Skeletal muscle cell (primary cell): ENCODE measurements at places on chromosomes 6 and 20.

DNA sequence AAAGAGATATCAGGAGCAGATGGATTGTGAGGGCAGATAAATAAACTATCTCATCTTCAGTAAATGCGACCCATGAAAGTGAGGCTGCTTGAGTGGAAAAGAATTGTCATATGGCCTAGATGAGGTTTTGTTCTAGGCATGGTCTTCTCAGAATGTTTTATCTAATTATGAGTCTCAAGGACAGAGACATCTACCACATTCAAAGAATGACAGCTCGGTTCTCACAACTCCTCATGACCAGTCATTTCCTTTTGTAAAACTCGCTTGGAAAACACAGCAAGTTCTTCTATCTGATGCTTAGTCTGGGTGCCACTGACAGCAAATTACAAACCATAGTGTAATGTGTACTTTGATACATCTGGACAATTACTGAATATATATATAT, 140.5 kb downstream of the CCDC170 start:
- no peak for DNase-seq

DNA sequence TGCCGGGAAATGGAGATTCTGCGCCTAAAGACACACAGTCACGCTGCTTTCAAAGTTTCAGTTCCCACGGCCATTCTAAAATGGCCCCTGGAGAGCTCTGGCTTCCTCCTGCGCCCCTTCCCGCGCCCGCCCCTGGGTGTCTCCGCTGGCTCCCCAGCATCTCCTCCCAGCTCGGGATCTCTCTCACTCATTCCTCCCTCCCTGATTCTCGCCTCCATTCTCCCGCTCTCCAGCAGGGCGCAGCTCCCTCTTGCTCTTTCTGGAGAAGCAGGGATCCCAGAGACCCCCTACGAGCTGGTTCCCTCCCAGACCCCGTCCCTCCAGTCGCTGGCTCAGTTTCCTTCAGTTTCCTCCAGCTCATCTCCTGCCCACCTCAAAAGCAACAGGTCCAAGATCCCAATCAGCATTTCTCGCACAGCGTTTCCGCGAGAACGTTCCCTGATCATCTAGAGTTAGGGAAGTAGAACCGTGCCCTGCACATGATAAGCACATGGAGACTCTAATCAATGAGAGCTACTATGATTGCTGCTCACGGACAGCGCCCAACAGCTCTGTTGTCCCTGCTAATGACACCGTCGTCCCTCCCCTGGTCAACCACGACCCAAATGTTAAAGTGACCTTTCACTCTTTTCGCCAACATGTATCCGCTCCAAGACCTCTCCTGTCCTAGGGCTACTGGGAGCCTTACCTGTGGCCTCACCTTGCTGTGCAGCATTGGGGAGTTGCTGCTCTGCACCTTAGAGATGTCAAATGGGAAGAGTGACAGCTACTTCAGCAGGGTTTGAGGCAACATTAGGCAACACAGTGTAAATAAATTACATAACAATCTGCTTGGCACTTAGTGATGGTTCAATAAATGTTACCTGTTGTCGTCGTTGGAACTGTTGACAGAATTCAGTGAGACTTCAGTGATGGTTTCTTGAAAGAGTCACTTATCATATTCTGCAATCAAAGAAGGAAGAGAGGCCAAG, 218.5 kb upstream of the QKI start:
- DNase-seq: no peak

GRCh38 chr6:107740496-107741190, 83.5 kb downstream of the SCML4 start:
- no peak for DNase-seq

GRCh38 chr20:24580855-24581254, 111.4 kb downstream of the SYNDIG1 start:
- DNase-seq: no peak

DNA sequence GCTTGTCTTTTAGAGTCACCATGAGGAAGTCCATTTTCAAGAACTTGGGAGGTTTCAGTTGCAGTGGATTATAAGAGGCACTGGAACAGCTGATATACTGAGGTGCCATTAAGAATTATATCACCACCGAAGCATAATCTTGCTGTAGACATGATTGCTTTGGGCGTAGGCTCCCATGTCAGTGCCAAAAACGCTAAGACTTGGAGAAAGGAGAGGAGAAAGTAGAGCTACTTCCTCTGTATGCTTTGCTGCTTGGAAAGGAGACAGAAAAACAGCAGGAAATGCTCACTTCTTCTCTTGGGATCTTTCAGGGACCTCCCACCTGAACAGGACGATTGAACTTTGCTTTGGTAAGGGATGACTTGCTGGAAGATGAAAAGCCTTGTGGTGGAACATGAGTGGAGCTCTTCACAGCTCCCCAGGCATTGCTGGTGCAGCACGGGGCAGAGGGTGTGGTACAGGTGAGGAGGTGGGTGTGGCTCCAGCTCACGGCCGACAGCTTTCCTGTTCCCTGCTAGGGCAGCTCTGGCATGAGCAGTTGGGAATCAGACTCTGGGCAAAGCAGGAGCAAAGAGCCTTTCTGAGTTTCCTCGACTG, 190.4 kb upstream of the JAG1 start:
- DNase-seq: no peak

DNA sequence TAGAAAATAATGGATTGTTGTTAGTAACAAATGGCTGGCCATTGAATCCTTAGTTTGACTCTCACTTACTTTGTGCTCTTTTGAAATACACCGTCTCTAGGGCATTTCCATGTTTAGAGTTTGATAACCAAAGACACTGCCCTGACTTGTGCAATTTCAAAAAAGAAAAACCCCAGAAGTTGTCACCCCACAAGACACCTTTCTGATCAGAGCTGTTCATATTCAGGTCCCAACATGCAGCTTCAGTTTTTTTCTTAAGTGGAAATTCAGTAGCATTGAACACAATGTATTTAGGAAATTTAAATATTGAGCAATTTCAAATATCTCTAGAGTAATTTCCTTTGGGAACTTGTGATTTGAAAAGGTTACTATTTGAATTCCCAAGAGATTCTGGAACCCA, 19.4 kb downstream of the CRYBG1 start:
- no peak for DNase-seq

DNA sequence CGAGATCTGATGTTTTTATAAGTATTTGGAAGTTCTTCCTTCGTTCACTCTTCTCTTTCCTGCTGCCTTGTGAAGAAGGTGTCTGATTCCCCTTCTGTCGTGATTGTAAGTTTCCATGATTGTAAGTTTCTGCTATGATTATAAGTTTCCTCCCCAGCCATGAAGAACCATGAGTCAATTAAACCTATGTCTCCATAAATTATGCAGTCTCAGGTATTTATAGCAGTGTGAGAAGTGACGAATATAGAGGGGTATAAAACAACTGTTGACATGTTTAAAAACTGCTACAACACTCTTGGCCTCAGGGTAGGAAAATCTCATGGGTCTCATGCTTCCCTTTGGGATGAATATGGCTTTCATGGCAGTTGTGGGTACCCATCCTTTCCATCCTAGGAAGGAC, 5.8 kb upstream of the WFDC2 start:
- no peak for DNase-seq

DNA sequence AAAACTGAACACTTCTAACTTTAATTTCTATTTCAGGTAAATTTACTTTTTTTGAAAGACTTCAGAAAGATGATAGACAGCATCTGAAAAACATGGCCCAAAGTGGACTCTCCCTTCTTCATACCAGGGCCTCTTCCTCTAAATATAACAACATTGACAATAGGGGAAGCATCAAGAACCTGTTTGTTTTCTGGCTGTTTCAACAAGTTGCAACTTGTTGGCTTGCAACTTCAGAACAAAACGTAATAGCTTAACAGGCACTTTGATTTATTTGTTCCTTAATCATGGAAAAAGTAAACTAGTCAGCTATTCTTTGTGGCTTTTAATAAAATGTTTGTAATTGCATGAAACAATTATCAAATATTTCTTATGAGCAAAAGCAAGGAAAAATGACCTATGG, 34.3 kb downstream of the RGS17 start:
- no peak for DNase-seq

GRCh38 chr6:158414851-158415262, 102.6 kb downstream of the TULP4 start:
- peak; percentile 33 for DNase-seq

DNA sequence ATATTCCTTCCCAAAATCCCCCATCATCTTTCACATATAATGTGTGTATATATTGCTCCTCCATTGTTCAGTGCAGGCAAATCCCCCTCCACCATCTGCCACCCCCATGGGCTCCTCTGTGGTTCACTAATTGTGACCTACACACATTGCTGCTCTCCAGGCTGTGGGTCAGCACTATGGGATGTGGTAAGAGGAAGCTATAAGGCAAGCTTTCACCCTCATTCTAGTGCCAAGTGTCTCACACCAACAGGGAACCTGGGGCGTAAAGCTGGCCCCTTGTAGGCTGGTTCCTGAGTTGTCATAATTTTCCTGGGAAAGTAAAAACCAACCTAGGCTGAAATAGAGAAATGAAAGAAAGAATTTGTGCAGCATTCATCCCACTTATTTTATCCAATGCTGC, 16.8 kb downstream of the FKBP1A start:
- no peak for DNase-seq

GRCh38 chr20:54477191-54477955, 2.0 kb downstream of the DOK5 start:
- no peak for DNase-seq

GRCh38 chr6:91575032-91575431, 988.2 kb upstream of the MAP3K7 start:
- no peak for DNase-seq

GRCh38 chr6:25280344-25281074, 1.3 kb downstream of the CARMIL1 start:
- no peak for DNase-seq

DNA sequence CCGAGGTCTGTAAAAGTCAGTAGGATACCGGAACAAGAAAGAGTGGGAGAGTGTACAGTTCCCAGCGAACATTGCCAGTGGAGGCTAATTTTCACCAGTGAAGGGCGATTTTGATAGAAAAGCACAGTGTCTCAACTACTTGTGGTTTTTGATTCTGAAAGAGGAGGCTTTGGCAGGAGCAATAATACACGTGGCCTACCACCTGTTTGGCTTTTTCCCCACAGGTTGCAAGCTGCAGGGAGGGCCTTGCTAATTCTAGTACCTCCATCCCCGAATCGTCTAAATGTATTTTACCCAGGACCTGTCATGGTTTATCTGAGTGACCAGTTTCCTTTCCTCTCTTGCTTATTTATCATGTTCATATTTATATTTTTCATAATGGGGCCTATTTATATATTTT, 3.3 kb upstream of the EFCAB8 start:
- no peak for DNase-seq

- DNase-seq: no peak
Observed at GRCh38 chr20:23654717-23655116, 17.0 kb upstream of the CST3 start.

- no peak for DNase-seq
Observed at GRCh38 chr6:155107432-155108069, 112.4 kb downstream of the TIAM2 start.

DNA sequence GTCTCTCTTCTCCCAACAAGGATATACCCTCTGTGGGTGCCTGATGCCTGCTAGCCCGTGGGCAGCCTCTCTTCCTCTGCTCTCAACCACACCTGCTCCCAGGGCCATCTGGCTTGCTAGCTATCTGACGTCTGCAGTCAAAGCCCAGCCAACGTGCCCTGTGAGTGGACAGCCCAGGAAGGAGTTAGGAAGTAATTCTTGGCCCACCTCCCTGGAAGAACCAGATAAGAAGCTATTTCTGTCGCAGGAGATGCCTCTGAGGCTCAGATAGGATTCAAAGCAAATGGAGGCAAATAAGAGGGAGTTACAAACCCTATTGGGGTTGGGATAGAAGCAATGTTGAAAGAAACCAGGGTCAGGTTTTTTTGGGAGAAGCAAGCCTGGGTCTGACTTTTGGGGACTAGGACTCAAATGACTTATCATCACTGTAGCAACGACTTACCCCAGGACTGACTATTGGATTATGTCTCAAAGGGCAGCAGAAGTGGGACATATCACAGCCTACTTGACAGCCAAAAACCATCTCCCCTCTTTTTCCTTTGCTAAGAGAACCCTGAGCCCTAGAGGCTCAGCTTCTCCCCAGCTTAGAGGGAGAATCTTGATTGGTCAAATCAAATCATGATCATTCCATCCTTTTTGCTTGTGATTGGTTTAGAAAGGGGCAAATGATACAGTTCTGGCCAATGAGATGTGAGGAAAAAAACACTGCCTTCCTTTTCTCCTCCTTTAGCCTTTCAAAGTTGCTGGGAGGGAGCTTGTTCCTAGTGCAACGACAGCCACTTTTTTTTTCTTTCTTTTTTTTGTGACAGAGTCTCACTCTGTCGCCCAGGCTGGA, 18.0 kb upstream of the CDK5RAP1 start:
- no peak for DNase-seq

DNA sequence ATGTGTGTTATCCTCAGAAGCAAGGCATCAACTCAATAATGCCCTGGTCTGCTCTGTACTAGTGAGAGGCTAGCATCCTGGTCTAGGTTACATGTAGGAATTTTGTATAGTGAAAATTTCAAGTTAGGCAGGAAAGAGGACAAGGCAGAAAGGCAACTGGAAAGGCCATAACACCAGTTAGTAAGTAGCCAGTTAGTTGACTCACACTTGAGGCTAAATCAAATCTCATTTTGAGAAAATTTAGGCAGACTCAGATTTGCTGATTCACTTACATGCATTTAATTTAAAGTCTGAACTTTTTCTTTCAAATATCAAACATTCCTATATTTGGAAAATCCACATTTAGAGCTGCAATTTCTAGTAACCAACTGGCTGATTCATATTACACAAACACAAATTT, 184.5 kb upstream of the TCF21 start:
- DNase-seq: no peak

DNA sequence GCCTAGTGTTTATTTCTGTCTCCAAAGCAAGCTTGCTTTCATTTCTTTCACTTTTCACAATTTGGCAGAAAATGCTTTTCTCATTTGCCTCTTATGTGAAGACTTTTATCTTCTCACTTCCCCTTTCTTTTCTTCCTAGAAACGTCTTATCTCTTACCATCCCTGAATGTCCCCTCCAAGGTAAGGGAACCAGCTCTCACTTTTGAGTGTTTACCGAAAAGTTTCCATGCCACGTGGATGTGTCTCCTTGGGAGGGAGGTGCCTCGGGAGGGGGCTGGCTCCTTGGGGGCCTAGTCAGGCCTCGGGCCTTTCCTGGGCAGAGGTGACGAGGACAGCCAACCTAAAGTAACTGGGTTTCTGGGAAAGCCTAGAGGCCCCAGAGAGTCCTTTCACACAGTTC, 127.4 kb downstream of the CD24 start:
- no peak for DNase-seq

GRCh38 chr6:11055127-11055627, 11.1 kb upstream of the ELOVL2 start:
- no peak for DNase-seq

DNA sequence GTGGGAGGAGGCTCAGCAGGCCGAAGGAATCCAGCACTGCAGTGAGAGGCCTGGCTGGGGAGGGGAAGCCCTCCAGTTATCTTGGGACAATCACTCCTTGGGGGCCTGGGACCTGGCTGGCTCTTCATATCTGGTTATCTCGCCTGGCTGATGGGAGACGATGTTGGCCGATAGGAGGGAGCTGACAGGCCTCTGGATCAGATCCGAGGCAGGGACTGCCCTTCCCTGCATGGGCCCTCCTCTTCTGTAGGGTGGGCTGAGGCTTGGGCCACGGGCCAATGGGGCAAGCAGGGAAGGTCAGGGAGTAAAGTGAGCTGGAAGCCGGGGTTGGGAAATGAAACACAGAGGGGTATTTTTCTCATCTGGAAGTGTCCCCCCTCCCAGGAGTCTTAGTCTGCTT, 25.2 kb downstream of the MANBAL start:
- no peak for DNase-seq
